ENCODE measurements at places on chromosomes 6 and 20. TPM values are rescaled to one million over a fixed set of nuclear protein-coding genes. Genes with fewer than 3 reads are reported as not detected.

TDRD6 gene
- 0.12 TPM for total RNA-seq

SPAG4 gene
- total RNA-seq: 2.1 TPM

RPS6KA2 gene
- total RNA-seq: 106 TPM

AFG1L gene
- total RNA-seq: 3.4 TPM

CENPW gene
- total RNA-seq: 1.6 TPM

IRF4 gene
- total RNA-seq: 0.16 TPM

FAM50B gene
- total RNA-seq: 8.6 TPM

TMEM170B gene
- 1.5 TPM for total RNA-seq

DCDC2 gene
- total RNA-seq: 0.16 TPM

GABRR1 gene
- not detected for total RNA-seq

EEF1A1 gene
- 16,627 TPM for total RNA-seq

FAM217A gene
- total RNA-seq: not detected

All from hair follicle dermal papilla cell (primary cell).